Stimulated activated CD4-positive, alpha-beta T cell treated with anti-CD3 and anti-CD28 coated beads, Interleukin-1b, Interleukin-23, amount 100 ng/mL, for 24 hours (primary cell): ENCODE measurements at places on chromosomes 16 and 17.

GRCh38 chr17:82108961-82109475 lies 11.0 kb upstream of the FASN start:
- no peak for DNase-seq

- no peak for DNase-seq
Measured at GRCh38 chr16:74726716-74727115, 26.1 kb upstream of the MLKL start.

GRCh38 chr17:1755827-1756262 lies 6.0 kb upstream of the SERPINF1 start:
- DNase-seq, result no peak

DNA sequence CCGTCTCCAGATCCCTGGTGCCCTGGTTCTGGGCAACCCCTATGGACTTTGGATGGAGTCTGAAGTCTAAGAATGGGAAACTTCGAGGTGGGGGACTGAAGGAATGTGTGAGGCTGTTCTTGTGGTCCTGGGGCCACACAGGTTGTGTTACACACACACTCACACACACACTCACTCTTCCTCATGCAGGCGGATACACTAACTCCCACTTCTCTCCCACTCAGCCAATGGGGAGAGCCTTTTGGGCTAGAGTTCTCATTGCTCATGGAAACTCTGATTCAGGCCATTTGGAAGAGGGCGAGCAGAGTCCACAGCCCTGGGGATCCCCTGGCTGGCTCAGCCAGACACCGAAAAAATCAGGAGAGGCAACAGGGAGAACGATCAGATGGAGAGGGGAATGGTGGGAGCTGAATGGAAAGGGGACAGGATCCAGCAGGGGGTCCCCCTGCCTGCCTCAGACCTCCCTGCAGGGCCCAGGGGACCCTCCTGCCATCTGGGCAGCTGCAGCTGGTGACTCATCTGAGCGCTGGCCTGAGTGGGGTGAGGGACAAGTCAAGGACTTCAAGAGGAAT lies 9.1 kb downstream of the IGFBP4 start:
- DNase-seq, result no peak

DNA sequence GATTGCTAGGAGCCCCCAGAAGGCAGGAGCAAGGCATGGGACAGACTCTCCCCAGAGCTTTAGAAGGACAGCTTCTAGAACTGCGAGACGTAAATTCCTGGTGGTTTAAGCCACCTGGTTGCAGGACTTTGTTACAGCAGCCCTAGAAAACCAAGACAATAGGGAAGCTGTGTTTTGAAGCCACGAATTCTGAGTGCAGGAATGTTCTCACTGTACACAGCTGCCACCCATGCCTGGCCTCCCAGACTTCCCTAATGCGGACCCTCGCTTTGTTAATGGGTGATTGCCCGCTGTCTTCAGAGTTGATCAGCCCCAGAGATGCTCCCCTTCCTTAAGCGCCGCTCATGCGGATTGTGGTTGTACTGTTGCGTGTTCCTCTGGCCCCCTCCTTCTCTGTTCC lies 177.1 kb downstream of the MSI2 start:
- no peak for DNase-seq

GRCh38 chr17:34579017-34579946 lies at the start of gene TMEM132E:
Gene TMEM132E (plus strand): TSS chr17:34579582. CDS start chr17:34581077, 1,495 bp downstream.
- no peak for DNase-seq

DNA sequence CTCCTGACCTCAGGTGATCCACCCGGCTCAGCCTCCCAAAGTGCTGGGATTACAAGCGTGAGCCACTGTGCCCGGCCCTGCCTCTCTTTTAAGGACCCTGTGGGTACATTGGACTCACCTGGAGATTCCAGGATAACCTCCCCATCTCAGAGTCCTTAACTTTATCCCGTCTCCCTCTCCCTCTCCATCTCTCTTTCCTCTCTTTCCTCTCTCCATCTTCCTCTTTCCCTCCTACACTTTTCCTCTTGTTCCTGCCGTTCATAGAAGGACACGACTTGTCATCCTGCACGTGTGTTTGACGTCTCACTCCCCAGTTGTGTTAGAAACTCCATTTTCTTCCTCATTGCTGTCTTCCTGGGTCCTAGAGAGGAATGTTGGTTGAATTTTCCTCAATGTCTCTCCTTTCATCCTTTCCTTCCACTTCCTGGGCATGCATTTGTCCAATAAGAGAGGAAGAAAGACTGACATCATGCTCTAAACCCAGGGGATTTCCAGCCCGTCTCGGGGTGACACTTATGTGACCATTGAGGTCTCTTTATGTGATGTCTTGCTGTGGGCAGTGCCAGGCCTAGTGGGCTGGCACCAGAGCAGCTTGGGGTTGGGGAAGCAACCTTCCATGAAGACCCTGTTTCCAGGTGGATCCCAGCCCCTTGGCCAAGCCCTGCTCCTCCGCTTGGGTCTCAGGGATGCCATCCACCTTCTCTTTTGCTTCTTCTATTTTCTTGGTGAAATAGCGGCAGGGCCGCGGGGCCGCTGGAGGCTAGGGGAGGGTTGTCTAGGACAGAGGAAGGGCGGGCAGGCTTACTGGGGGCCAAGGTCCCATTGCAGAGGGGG lies 39.8 kb upstream of the IRF8 start:
- DNase-seq, result no peak

GRCh38 chr17:77962348-77962747 lies 3.8 kb downstream of the TNRC6C start:
- no peak for DNase-seq

DNA sequence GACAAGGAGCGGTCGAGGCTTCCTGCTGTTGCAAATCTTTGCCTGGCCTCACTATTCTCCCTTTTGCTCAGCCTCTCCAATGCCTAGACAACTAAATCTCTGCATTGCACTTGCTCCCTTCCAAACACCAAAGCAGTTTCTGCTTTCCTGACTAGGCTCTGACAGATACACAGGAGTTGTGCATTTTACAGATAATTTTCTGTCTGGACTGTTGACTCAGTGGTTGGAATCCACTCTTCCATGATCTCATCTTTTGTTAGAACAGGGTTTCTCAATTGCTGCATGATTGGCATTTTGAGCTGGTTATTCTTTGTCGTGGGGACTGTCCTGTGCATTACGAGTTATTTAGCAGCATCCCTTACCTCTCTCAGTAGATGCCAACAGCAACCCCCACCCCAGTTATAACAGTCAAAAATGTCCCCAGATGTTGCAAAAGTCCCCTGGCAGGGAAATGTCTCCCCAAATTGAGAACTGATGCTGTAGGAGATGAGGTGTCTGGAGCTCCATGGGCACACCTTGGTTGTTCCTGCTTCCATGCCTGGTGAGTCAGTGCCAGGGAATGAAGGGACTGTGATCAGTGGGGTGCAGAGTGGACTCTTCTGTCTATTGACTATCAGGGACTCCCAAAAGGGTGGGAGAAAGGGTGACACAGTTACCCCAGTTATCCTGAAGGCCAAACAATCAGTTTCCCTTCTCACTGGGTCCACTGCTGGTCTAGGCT lies 557.4 kb upstream of the PSMD7 start:
- DNase-seq, result no peak
